AG09319 (cell line): ENCODE measurements at places on chromosomes 7 and 10.

DNA sequence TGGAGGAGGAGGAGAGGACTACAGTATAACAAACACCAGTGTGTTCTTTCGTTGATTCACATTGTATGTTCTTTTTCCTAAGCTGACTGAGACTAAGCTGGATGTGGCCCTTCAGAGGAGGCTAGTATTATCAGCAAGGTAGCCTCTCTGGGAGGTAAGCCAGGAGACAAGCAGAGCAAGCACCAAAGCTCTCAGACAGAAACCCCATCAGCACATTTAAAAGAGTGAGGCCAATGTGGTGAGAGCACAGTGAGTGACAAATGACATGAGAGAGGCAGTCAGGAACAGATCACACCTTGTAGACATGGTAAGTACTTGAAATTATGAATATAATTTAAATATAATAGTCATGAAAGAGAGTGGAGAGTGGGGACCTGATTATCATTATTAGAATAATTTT, 107.6 kb downstream of the KMT2C start:
- DNase-seq, result no peak

GRCh38 chr10:83835945-83836745, 303.2 kb upstream of the GHITM start:
- no peak for DNase-seq

- no peak for DNase-seq
These were observed 19.8 kb downstream of the ERCC6 start for GRCh38 chr10:49518982-49519578.

GRCh38 chr10:122301055-122301810, 30.1 kb downstream of the BTBD16 start:
- peak; percentile 15 for DNase-seq

- no peak for DNase-seq
These were observed 2.5 kb downstream of the KAT6B start for GRCh38 chr10:74828946-74829345.
